ENCODE measurements at places on chromosomes 3 and 15.

DNA sequence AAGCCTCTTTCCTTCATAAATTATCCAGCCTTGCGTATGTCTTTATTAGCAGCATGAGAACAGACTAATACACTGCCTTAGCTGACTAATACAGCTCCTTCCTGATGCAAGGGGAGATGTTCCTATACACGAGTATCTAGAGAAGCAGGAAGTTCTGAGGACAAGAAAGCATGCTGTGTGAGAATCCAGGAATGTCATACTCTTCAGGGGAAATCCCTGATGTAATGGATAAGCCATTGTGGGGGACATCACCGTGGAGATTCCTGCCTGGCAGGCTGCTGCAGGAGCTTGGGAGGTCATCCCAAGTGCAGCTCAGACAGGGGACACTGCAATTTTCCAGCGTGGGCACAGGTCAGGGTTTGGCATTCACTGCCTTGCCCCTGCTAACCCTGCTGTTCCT lies 476.9 kb downstream of the NR2F2 start:
- no peak for DNase-seq

DNA sequence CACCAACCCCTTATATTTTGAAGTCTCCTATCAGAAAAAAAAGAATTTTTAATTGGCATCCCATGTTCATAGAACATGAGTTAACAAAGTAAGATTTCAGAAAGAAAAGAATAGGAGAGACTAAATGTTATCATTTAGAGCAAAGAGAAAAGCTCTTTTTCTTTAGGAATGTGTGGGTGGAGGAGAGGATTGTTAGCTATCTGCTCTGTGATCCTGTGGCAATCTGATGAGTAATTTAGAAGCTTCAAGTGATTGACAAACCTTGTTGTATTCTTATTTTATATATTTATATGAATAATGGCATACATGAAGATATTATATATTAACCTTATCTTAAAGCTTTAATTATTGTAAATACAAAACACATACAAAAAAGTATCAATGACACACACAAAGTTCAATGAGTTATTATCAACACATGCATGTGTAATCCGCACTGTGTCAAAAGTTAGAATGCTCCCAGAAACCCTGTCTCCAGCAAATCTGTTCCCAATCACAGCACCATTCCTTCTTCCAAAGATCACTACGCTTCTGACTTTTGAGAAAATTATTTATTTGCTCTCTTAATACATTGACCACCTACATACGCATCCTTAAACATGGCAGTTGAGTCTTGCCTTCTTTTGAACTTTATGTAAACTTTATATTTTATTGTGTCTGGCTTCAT lies 907.4 kb downstream of the MCTP2 start:
- no peak for DNase-seq

- DNase-seq: no peak
Measured at GRCh38 chr3:175186511-175186910, 327.4 kb downstream of the NAALADL2 start.

GRCh38 chr3:100039075-100039474 lies 75.2 kb downstream of the FILIP1L start:
- DNase-seq: no peak

DNA sequence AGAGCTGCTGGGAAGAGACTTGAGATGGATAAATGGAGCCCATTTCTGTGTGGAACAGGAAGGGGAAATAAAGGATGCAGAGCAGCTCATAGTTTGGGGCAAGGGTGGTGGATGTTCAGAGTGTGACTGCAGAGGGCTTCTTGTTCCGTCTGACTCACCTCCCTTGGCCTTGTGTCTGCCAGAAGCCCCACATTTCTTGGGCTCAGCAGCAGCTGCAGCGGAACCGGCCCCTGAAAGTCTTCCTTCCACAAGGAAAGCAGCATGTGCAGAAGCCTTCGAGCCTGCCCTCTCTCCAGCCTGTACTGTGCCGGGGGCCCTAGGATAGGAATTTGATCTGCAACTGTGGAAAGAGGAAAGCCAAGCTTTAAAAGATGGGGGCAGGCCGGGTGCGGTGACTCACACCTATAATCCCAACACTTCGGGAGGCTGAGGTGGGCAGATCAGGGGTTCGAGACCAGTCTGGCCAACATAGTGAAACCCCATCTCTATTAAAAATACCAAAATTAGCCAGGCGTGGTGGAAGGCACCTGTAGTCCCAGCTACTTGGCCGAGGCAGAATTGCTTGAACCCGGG lies 11.5 kb downstream of the CDAN1 start:
- DNase-seq: no peak

DNA sequence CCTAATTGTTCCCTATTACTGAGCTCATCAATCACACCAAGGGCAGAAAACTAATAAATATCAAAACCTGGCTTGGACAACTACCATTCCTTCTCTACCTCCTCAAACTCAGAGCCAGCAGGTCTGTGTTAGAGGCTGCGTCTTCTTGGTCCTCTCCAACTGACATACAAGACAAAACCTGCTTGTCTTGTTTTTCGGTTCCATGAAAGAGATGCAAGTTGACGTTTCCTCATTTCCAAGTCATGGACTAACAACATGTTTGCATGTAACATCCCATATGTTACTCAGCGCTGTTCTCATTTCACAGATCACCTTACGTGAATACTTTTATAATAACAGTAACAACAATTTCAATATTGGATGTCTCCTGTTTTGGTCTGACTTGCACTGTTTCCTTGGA lies 110.9 kb downstream of the LMLN start:
- DNase-seq: no peak

DNA sequence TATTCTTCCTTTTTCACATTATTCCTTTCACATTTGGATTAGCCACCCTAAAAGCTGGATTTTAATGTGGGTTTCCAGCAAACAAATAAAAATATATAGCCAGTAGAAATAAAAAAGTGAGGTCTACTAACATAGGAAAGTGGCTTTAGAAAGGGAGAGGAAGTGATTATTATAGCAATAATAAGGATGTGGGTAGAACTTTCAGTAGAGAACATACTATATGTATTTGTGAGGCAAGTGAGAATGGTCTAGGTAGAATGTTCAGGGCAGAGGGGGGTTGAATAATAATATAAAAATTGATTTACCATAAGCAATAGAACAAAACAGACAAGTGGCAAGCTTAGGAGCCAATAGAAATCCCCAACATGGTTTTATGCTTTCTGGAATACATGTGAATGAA lies 88.6 kb downstream of the NR1I2 start:
- DNase-seq: no peak

DNA sequence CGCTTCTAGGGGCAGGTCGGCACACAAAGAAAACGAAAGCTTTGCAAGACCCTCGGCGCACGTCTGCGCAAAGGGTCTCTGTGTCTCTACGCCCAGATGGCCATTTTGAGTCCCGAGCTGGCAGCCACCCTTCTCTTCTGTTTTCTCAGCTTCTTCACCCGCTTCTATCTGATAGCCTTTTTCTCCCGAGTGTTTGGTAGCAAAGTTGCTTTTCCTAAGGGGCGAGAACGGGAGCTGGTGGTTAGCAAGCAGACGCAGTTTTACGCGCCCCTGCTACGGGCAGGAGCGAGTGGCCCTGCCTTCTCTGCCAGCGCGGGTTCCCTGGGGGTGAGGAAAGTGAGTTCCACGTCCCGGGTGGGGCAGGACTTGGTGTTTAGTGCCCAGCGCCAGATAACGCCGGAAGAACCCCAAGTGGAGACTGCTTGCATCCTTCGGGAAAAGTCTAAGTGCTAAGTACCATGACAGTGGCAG lies 2.9 kb upstream of the MKRN2 start:
- no peak for DNase-seq

- DNase-seq: no peak
Measured at GRCh38 chr3:42735615-42736014, 33.0 kb upstream of the HHATL start.

DNA sequence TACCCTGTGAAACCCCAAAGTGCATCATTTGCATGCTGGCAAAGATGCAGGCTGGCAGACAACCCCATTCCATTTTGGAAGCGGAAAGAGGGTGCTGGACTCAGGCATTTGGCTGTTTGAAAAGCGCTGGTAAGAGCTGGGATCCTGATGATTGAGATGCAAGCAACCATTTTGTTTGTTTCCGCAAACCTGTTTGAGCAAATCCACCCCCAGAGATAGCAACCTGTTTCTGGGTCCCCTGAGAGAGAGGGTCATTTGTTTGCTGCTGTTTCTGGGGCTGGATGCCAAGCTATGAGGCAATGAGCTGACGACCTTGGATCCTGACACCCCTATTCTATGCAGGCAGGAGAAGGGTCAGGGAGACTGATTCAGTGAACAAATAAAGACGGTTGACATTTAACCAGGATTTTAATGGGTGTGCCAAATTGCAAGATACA lies 9.8 kb downstream of the SLC6A1 start:
- no peak for DNase-seq
